Stimulated activated CD4-positive, alpha-beta T cell treated with anti-CD3 and anti-CD28 coated beads, Interleukin-15, amount 100 ng/mL, for 1 hour (primary cell): ENCODE measurements at places on chromosomes 7 and 10.

GRCh38 chr7:43072530-43072929, 39.9 kb upstream of the HECW1 start:
- DNase-seq, result no peak

DNA sequence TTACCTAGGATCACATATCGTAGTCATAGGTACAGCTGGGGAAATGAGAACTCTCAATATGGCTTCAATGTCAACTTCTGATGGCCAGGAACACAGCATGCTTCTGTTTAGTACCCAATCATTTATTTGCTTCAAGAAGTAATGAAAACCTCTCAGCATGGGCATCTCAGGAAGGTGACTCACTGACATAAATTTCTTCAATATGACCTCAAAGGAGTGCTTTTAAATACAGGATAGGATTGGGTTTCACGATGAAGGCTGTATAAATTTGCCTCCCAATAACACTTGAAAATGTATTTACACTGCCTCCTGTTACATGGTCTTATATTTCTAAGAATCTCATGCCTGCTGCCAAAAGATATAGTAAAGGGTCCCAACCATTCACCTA, 15.1 kb downstream of the ITGA8 start:
- no peak for DNase-seq

DNA sequence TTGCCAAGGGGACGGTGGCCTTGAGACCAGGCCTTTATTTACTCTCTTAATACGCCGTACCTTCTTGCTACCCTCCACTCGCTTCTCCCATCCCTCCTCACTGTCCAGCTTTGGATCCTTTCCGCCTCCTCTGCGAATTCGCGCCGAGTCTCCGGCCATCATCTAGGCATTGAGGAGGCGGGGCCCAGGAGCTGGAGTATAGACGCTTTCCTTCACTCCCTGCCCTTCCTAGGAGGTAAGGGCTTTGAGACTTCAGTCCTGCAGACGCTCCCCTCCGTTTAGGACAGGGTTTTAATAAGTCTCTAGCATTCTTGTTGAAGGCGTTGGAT, 538 bp downstream of the TFAM start:
- DNase-seq, result peak; percentile 3

- DNase-seq, result no peak
Observed at GRCh38 chr10:128367807-128368206, 241.6 kb upstream of the MKI67 start.

DNA sequence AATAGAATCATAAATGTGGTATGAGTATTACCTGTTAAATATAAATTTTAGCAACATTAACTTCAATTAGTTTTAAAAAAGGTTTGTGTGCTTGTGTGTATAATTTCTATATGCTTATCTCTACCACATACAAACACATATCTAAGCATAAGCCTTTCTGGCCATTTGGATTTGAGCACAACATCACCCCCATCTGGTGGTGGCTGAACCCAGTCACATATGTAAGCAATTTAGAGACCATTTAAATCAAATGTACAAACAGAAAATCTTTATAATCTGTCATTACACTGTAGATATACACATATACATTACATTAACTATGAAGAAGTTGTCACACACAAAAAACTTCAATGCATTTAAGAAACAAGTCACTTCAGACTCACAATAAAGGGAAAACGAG, 31.7 kb downstream of the GPR22 start:
- DNase-seq, result no peak

GRCh38 chr7:18518555-18518954, 23.0 kb downstream of the HDAC9 start:
- DNase-seq, result no peak
